ENCODE measurements at places on chromosomes 7 and 10.
A peak's percentile ranks its signal among the peaks of the same experiment; 100 is the strongest.

DNA sequence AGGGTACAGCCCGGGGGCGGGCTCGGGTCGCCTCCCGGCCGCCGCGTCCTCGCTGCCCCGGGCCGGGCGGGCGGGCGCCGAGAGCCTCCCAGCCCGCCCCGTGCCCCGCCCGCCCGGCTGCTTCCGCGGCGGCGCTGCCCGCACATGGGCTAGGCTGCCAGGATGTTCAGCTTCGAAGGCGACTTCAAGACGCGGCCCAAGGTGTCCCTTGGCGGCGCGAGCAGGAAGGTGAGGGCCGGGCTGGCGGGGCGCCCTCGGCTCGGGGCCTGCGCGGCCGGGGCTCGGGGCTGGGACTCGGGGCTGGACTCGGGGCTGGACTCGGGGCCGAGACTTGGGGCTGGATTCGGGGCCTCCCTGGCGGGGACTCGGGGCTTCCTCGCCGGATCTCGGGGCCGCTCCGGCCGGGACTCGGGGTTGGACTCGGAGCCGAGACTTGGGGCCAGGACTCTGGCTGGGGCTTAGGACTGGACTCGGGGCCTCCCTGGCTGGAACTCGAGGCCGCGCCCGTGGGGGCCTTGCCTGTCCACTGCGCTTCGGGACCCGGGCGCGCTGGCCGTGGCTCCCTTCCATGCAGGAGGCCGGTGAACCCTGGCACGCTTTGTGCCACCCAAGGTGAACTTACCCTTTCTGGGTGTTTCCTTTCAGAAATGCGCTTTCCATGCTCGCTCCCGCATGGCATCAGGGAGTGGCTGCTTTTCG, 534 bp downstream of the UBE3C start:
- DNase-seq = peak; percentile 25

DNA sequence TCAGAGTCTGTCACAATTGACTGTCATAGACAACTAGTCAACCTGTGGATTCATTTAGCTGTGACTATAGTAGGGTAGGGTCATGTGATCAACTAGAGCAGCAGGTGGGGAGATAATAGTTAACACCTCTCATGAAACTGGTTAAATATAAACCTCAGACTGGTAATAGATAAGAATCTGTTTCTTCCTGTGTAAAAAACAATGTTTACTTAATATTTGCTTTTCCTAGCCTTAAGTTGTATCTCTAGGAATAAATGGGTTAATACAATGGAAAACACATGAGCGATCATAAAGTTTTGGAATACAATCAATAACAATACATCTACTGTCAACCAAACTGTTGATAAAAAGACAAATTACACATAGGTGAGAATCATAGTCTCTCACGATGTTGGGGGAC, 43.4 kb upstream of the ITGB8 start:
- no peak for DNase-seq

- DNase-seq = peak; percentile 56
Measured at GRCh38 chr10:94571528-94571927, 25.9 kb downstream of the HELLS start.

DNA sequence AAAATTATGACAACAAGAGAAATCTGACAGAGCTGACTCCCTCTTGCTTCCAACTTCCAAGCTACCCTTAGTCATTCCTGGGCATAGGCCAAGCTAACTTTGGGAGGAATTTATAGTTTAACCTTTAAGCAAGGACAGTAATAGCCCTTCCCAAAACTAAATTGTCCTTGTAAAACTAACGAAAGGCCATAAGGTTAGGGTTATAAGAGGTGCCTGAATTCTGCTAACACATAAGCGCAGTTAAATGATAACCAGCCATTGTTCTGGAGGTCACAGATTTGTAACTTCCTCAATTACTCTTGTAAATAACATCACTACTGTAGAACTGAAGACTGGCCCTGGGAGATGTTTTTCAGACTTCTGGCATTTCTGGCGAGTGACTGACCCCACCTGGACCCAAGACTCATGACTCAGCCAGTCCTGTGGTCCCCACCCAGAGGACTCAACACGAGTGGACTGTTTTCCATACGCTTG, 481.2 kb downstream of the KCNMA1 start:
- DNase-seq = peak; percentile 69

DNA sequence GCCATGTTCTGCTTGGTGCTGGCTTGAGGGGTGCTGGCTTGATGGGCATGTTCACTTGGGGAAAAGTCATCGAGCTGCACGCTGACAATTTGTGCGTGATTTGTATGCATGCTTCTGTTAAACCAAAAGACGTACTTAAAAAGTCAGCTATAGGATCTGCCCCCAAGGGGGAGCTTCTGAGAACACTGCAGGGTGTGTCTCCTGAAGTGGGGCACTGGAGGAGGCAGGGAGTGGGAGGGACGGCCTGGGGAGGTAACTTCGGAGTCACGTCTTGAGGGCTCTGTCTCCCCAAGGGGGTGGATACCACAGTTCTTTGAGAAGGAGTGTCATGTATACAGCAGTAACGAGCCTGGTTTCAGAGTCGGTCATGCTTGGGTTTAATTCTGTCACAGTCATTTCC, 406.5 kb downstream of the PLXNA4 start:
- no peak for DNase-seq

DNA sequence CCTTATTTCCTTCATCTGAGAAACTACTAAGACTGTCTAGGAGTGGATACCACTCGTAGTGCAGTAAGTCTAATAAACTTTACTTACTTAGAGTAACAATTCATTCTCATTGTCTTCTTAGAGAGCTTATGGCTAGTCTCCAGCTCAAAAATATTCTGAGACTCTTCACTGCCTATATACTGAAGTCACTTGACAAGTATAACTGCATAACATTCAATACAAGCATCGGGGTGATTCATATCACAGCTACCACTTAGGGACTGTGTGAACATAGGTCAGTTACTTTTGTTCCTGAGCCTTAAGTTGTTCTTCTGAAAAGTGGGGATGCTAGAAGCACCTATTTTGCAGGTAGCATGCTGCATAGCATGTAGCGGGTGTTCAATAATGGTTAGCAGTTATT, 111.0 kb downstream of the HTR7 start:
- DNase-seq = no peak

DNA sequence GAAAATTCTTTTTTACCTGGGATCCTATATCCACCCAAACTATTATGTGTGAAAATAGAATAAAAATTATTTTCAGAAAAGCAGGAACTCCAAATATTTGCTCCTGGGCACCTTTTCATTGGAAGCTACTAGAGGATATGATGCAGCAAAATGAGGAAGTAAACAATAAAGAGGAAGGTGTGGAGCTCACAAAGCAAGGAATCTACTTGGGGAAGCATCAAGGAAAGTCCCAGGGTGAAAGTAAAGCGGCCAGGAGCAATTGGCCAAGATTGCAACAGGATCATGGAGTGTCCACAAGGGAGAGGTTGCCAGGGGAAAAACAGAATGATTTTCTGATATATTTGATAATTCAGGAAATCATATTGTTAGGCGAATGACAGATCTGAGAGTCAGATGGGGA, 80.8 kb downstream of the CARD11 start:
- no peak for DNase-seq

- DNase-seq = no peak
Measured at GRCh38 chr7:5605775-5606634, 175.5 kb downstream of the RNF216 start.

Measured in amniotic epithelial cell (primary cell).